Naive B cell (primary cell): ENCODE measurements at places on chromosomes 4 and X. TPM values are rescaled to one million over a fixed set of nuclear protein-coding genes. Genes with fewer than 3 reads are reported as not detected.

DNA sequence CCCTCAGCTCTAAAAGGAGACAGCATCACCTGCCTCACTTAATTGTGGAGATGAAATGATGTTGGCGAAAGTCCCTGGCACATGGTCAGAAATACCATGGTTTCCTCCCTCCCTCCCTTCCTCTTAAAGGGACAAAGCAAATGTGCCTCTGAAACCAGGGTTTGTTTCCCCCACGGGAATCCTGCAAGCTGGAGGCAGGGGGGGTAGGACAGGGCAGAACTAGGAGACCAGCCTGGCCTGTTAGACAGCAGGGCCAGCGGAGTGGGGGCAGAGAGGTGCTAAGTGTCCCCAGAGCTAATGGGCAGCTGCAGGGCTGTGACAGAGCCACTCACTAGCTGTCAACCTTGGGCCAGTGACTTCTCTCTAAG, 5.7 kb downstream of the RTL5 start:
- H3K4me3 ChIP-seq: no peak overlapping the region
- DNase-seq: no peak
- H3K27me3 ChIP-seq: peaks cover 24% of the 10 kb centered on the region
- peaks cover 8% of the 10 kb centered on the region for H3K4me1 ChIP-seq
- no peaks in the 10 kb centered on the region for H3K36me3 ChIP-seq

The DCAF12L2 gene
- not detected for polyA plus RNA-seq

DNA sequence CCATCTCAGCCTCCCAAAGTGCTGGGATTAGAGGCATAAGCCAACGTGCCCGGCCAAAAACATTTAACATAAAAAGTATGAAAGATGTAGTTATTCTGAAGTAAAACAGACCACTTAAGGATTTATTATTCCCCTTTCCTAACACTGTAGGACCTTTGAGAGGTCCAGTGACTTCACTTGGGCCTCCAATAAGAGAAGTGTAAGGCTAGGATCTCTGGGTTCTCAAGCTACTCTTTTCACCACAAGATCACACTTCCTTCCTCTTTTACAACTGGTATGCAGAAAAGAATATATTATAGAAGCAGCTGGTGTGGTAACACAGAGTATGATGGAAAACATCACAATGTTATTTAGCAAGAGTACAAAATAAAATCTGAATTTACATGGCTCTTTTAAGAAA, 30.2 kb upstream of the CCNG2 start:
- H3K27ac ChIP-seq: peak overlapping the region; percentile 90
- no peaks in the 10 kb centered on the region for H3K36me3 ChIP-seq
- H3K4me3 ChIP-seq: peak overlapping the region; percentile 47
- DNase-seq: peak; percentile 58

The MAGIX gene
- not detected for polyA plus RNA-seq

DNA sequence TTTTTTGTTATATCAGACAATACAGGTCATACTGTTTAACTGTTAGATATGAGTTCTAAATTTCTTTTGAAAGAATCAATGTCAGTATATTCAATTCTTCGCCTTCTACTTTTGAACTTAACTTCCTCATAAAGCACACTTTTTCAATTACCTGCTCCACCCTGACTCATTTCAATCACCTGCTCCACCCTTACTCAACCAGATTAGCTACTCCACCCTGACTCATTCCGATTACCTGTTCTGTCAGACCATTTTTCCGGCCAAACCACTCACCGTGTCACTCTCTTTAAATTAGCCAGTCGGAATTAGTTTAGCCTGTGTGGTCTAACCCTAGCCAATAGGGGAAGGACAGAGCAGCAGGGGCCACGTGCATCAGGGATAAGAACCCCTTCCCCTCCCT, 751.8 kb upstream of the POU3F4 start:
- DNase-seq: no peak
- H3K36me3 ChIP-seq: no peaks in the 10 kb centered on the region
- H3K27ac ChIP-seq: no peak overlapping the region

DNA sequence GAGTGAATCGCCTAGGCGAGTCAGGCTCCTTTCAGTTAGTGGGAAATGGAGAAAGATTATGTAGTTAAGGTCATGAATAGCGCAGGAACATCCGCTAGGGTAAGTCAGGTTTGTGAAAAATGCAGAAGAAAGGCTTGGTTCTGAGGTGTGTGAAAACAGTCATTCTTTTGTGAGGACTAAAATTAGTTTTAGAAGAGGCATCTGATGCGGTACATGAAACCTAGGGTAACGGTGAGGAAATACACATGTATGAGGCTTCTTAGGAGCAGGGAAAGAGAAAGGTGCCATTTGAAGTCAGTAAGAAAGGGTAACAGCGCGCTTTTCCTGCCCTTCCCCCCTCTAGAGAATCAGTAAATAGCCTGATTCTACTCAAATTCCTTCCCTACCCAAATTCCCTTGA, 570 bp upstream of the RNF128 start:
- H3K27ac ChIP-seq: no peak overlapping the region
- H3K4me1 ChIP-seq: peaks cover 2% of the 10 kb centered on the region
- DNase-seq: no peak
- H3K4me3 ChIP-seq: no peak overlapping the region

- no peak for DNase-seq
- no peak overlapping the region for H3K4me3 ChIP-seq
- H3K36me3 ChIP-seq: no peaks in the 10 kb centered on the region
- H3K27me3 ChIP-seq: no peaks in the 10 kb centered on the region
Measured at GRCh38 chr4:26607776-26608175, 23.9 kb downstream of the TBC1D19 start.

GRCh38 chr4:140653718-140654494, 85.1 kb upstream of the UCP1 start:
- H3K36me3 ChIP-seq: peaks cover 39% of the 10 kb centered on the region
- no peak overlapping the region for H3K4me3 ChIP-seq
- DNase-seq: no peak
- no peaks in the 10 kb centered on the region for H3K4me1 ChIP-seq
- no peaks in the 10 kb centered on the region for H3K27me3 ChIP-seq
- no peak overlapping the region for H3K27ac ChIP-seq

DNA sequence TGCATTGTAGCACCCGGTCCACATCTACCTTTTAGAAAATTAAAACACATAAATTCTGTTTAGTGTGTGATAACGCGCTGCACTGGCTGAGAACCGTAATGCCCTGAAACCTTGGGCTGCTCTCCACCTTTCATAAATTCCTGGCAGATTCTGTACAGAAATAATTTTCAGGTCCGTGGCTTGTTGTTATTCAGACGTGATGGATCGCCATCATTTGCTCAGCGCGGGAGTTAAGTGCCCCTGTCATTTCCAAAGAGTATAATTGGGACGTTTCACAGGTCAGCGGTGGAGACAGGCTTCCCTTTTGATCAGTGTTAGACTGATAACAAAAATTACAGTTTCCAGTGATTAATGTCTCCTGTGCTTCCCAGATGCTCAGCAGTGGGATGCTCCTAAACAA, 16.5 kb downstream of the UVSSA start:
- H3K4me1 ChIP-seq: no peaks in the 10 kb centered on the region
- no peaks in the 10 kb centered on the region for H3K36me3 ChIP-seq
- H3K4me3 ChIP-seq: no peak overlapping the region
- no peak overlapping the region for H3K27ac ChIP-seq
- no peaks in the 10 kb centered on the region for H3K27me3 ChIP-seq

The ZCCHC12 gene
- not detected for polyA plus RNA-seq

The LEF1 gene
- 4.9 TPM for polyA plus RNA-seq

- H3K27me3 ChIP-seq: no peaks in the 10 kb centered on the region
- no peak for DNase-seq
- no peak overlapping the region for H3K4me3 ChIP-seq
- H3K36me3 ChIP-seq: peaks cover 5% of the 10 kb centered on the region
Measured at GRCh38 chrX:38275615-38276014, 51.7 kb downstream of the RPGR start.

The GPM6B gene
- polyA plus RNA-seq: 0.30 TPM

- H3K4me3 ChIP-seq: no peak overlapping the region
- no peak for DNase-seq
- peaks cover 12% of the 10 kb centered on the region for H3K36me3 ChIP-seq
- H3K4me1 ChIP-seq: no peaks in the 10 kb centered on the region
- no peak overlapping the region for H3K27ac ChIP-seq
Measured at GRCh38 chrX:63686878-63687714, 97.9 kb downstream of the ARHGEF9 start.

The PPA2 gene
- polyA plus RNA-seq: 120 TPM

- H3K4me3 ChIP-seq: no peak overlapping the region
- no peak for DNase-seq
- H3K36me3 ChIP-seq: no peaks in the 10 kb centered on the region
Measured at GRCh38 chr4:186819342-186820086, 95.9 kb upstream of the FAT1 start.

- no peaks in the 10 kb centered on the region for H3K36me3 ChIP-seq
- H3K27ac ChIP-seq: no peak overlapping the region
- H3K4me1 ChIP-seq: no peaks in the 10 kb centered on the region
- no peak for DNase-seq
- no peaks in the 10 kb centered on the region for H3K27me3 ChIP-seq
Measured at GRCh38 chr4:111630705-111631104, 514.5 kb upstream of the FAM241A start.

GRCh38 chr4:18202486-18202885, 180.9 kb upstream of the LCORL start:
- no peaks in the 10 kb centered on the region for H3K36me3 ChIP-seq
- H3K4me3 ChIP-seq: no peak overlapping the region
- DNase-seq: no peak
- no peak overlapping the region for H3K27ac ChIP-seq
- no peaks in the 10 kb centered on the region for H3K4me1 ChIP-seq

- peaks cover 6% of the 10 kb centered on the region for H3K27me3 ChIP-seq
- no peaks in the 10 kb centered on the region for H3K36me3 ChIP-seq
- DNase-seq: no peak
- no peaks in the 10 kb centered on the region for H3K4me1 ChIP-seq
- H3K27ac ChIP-seq: no peak overlapping the region
Measured at GRCh38 chrX:119981286-119982070, 37.9 kb upstream of the NKAP start.

The ZXDA gene
- polyA plus RNA-seq: 7.1 TPM

The MAP7D3 gene
- polyA plus RNA-seq: 3.4 TPM

DNA sequence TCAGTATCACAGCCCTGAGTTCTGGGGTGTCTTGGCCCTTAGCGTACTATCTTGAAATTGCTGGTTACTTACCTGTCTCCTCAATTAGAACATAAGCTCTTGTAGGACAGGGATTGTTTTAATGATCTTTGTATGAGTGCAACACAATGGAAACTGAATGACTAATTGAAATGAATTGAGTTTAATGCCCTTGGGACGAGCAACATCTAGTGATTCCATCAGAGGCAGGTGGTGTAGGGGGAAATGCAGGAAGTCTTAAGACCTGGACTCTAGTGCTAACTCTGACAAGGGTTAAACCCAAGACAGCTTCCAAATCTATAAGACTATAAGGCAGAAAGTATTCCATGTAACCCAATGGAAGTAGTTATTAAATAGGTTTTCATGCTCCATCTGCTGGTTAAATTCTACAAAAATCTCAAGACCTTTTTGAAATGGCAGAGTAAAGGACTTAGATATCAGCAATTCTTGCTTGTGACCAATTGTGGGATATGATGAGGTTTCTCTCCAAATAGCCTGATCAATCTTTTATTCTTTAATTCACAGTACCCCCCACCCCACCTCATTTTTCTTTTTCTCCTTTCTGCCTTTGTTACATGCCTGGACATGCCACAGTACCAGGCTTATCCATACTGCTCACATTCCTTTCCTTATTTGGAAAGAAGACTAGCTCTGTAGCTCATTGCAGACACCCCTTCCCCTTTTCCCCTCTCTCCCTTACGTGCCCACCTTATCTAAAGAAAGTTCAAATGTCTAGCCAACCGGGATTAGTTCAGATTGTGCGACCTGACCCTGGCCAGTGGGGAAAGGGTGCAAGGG, 340.8 kb downstream of the PAPSS1 start:
- H3K27me3 ChIP-seq: no peaks in the 10 kb centered on the region
- H3K4me1 ChIP-seq: no peaks in the 10 kb centered on the region
- no peak for DNase-seq
- peak overlapping the region; percentile 2 for H3K4me3 ChIP-seq
- no peaks in the 10 kb centered on the region for H3K36me3 ChIP-seq
- no peak overlapping the region for H3K27ac ChIP-seq

DNA sequence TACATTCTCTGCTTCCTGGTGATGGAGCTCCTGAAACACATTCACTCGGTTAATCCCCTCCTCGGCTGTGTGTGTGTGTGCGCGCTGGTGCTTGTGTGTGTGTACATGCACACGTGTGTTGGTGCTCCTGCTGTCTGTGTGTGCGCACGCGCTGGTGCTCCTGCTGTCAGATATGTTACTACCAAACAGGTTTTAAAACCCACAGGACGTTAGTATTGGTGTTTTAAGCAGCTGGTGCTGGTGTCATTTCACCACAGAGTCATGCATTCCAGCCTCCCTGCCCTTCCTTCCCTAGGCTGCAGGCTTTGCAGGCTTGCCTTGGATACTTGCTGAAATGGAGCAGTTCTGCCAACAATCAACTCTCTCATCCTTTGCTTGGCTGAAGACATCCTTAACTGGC, 48.1 kb upstream of the CPLX1 start:
- H3K36me3 ChIP-seq: peaks cover 28% of the 10 kb centered on the region
- H3K27ac ChIP-seq: no peak overlapping the region
- H3K4me1 ChIP-seq: no peaks in the 10 kb centered on the region
- H3K4me3 ChIP-seq: no peak overlapping the region
- DNase-seq: no peak

The CT45A3 gene
- polyA plus RNA-seq: not detected

DNA sequence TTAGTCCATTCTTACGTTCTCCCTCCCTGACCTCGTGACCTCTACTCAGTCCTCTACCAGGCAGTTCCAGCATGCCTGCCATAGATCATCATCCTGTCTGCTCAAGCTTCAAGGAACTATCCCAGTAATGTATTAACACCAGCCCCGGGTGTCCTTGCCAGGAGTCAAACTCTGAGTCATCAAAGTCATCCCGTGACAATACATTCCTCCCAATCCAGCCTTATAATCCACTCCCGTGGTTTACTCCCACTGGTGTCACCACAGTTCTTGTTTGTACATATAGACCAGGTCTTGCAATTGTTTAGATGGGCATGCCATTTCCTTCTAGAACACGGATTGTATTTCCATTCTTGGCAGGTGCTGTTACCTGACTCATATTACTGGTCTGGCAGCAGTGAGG, 68.7 kb upstream of the TAB3 start:
- H3K27ac ChIP-seq: no peak overlapping the region
- H3K36me3 ChIP-seq: no peaks in the 10 kb centered on the region
- no peak overlapping the region for H3K4me3 ChIP-seq
- no peaks in the 10 kb centered on the region for H3K27me3 ChIP-seq
- no peaks in the 10 kb centered on the region for H3K4me1 ChIP-seq

DNA sequence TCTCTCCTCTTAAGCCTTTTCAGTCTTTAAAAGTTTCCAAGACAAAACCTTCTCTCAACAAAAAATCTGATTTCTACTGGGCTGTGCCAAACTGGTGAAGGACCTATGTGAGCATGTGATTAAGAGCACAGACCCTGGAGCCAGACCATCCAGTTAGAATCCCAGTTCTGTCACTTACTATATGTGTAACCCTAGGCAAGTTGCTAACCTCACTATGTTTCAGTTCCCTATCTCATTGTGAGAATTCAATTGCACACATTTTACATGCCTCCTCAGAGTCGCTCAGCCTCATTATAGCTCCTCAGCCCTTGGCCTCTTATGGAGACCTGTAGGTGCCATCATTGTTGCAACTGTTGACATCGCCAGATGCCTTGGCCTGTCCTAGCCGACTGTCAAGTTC, 54.1 kb upstream of the VEGFD start:
- no peak for DNase-seq
- no peak overlapping the region for H3K4me3 ChIP-seq
- H3K27ac ChIP-seq: no peak overlapping the region
- peaks cover 8% of the 10 kb centered on the region for H3K27me3 ChIP-seq

- H3K4me3 ChIP-seq: no peak overlapping the region
- DNase-seq: no peak
- H3K4me1 ChIP-seq: peaks cover 9% of the 10 kb centered on the region
- H3K27ac ChIP-seq: peak overlapping the region; percentile 67
- H3K27me3 ChIP-seq: peaks cover 37% of the 10 kb centered on the region
Measured at GRCh38 chr4:7967501-7968261, 28.0 kb upstream of the AFAP1 start.

The ART3 gene
- not detected for polyA plus RNA-seq
